ENCODE measurements at places on chromosomes 6 and 20.

GRCh38 chr20:49132995-49133478 lies 55.1 kb downstream of the STAU1 start:
- DNase-seq, result peak; percentile 26

DNA sequence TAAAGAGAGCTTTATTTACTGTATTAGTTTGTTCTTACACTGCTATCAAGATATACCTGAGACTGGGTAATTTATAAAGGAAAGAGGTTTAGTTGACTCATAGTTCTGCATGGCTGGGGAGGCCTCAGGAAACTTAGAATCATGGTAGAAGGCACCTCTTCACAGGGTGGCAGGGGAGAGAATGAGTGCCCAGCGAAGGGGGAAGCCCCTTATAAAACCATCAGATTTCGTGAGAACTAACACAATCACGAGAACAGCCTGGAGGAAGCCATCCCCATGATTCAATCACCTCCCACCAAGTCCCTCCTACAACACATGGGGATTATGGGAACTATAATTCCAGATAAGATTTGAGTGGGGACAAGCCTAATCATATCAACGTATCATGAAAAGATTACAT lies 27.2 kb downstream of the ARID1B start:
- DNase-seq, result no peak

DNA sequence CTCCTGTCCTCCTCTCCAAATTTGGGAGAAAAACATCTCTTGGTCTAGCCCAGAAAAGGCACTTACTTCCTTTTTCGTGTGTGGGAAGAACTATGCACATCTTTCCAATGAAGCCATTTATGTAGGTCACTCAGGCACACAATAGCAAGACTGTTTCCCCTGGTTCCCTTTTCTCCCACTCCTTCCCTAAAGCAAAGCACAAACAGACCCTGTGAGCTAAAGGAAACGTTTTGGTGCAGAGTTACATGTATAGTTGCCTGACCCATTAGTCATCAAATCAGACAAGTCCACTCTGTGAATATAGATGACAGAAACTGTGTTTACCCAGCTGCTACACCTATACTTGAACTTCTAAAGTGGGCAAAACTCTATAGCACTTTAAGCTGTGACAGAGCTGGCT lies 474.6 kb downstream of the COL12A1 start:
- DNase-seq, result no peak

- DNase-seq, result no peak
Measured at GRCh38 chr6:135071541-135071940, 16.9 kb upstream of the HBS1L start.

DNA sequence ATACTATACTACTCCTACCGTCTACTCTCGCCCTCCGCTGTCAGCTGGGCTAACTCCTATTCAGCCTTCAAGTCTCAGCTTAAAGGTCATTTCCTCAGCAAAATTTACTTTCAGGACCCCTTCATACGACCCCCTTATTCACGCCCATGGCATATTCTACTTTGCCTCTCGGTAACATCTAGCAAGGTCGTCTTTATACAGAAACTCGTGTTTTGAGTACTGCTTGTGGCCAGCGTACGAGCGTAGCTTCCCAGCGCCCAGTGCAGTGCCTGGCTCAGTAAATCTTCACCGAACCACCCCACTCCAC lies 546 bp downstream of the CRNKL1 start:
- no peak for DNase-seq

- DNase-seq, result no peak
Measured at GRCh38 chr6:31581434-31582229, 592 bp downstream of the LTB start.

DNA sequence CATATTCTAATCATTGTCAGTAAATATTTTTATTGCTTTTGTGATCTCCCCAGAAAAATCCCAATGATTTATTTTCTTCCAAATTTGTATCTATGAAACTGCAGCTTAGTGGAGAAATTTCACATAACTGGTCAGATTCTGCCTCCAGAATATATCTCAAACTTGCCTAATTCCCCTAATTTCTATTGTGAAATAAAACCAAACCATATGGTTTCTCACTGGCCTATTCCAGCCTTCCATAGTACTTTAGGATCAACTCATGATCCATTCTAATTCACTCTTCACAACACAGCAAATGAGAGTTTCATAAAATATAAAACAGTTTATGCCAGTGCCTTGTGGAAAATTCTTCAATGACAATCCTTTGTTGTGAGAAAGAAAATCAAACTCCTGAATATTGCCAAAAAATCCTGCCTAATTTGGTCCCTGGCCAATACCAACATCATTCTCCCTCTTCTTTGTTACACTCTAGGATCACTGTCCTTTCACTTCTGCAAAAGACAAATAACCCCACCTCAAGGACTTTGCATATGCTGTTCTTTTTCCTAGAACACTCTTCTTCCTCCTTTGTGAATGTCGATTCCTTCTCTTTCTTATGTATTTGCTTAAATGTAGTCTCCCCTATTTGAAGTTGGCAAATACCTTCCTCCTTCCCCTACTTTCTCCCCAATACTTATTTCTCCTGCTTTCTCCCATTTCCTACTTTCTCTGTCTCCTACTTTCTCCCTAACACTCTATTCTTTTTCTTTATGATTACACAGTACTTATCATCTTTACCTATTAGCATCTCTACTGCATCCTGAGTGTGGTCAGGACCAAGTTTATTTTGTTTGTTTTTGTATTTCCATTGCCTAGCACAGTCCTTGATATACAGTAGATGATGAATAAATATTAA lies 587.5 kb downstream of the RFPL4B start:
- no peak for DNase-seq

DNA sequence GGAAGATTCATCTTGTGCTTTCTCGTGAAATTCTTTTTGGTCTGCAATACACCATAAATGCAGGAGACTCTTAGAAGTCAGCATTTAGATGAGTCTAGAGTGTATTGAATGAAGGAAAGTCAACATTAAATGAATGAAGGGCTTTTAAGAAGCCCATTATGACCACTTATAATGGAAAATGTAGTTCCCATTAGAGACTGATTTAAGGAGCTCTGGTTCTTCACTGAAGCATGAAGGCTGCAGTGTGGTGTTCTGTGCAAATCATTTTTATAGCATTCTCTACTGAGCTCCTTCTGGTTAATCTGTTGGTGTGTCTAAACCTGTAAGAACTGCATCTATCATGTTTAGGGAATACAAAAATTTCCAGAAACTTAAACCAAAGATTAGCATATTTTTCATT lies 19.7 kb downstream of the NCOA7 start:
- DNase-seq, result no peak

- DNase-seq, result no peak
Measured at GRCh38 chr6:149651056-149651455, 2.5 kb upstream of the KATNA1 start.

DNA sequence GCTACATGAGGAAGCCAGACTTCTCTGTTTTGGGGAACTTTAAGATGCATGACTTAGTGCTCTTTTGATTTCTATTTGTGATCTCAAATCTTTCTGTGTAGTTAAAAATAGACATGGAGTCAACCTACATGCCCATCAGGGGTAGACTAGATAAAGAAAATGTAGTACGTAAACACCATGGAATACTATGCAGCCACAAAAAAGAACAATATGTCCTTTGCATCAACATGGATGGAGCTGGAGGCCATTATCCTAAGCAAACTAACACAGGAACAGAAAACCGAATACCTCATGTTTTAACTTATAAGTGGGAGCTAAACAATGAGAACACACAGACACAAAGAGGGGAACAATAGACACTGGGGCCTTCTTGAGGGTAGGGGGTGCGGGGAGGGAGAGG lies 102.8 kb downstream of the ZDHHC14 start:
- DNase-seq, result no peak

DNA sequence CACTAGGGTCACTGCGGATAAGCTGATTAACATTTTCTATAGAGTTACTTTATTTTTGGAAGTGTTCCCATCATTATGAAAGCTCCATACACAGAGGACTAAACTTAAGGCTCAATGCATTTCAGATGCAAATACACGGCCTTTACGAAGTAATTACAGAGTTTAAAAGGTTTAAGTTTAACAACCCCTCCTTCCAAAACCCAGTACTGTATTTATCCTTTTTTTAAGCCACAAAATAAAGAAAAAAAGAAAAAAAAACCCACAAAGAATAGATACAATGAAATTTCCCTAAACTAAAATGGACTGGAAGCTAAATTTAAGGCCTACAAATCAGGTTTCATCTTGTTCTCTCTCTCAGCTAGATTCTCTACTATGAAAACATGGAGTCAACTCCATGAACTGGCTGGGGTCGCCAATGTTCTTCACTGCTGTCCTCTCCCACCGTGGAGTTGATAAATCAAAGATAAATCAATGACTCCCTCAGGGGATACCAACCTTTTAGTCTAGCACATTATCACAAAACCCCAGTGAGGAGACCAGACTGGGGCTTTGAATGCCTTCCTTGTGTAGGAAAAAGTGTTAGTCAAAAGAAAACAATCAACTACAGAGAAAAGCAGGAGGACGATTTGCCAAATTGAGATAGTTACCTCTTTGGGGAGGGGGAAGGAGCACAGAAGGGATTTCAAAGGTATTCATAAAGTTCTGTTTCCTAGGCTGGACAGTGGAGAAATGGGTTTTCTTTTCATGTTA lies 52.5 kb downstream of the TNFRSF21 start:
- no peak for DNase-seq

DNA sequence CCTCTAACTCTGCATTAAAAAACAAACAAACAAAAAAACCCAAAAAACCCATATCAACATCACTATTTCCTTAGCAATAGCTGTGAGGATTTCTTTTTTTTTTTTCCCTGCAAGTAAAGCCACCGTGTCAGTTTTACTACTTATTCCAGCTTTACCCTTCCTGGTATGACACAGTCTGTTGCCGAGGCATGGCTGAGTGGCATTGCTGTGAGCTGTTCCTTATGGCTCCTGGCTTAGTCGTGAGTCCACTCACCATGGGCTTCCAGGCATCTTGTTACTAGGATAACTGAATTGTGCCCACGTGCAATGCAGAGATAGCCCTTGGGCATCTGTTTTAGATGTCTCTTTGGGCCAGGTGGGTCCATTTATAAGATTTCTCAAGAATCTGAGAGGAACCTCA lies 84.8 kb downstream of the LRRC1 start:
- DNase-seq, result no peak

- peak; percentile 15 for DNase-seq
Measured at GRCh38 chr20:6956574-6956973, 189.1 kb downstream of the BMP2 start.

DNA sequence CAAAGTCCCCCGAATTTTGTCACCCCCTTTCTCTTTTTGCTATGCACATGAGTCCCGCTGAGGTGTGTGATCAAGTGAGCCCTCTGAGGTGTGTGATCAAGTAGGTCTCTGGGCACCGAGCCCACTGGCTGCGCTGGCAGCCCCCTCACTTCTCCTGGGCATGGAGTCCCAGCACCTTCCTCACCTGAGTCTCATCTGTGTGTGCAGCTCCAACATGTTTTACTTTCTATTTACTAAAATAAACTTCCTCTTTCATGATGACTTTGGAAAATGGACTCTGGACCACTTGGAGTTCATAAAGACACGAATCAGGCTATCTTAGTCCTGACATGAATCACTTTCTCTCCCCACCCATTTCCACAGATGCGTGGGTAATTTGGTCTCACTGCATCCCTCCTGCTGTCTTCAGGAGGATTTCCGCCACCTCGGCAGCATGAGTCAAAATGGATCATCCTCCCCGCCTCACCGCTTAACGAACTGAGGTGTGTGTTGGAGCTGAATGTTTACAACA lies 39.8 kb downstream of the PRDM1 start:
- peak; percentile 68 for DNase-seq

- no peak for DNase-seq
Measured at GRCh38 chr6:52254731-52255378, 10.6 kb upstream of the IL17F start.

- no peak for DNase-seq
Measured at GRCh38 chr6:130967502-130968445, 95.3 kb downstream of the EPB41L2 start.

GRCh38 chr6:111086685-111087084 lies 618 bp upstream of the SLC16A10 start:
- no peak for DNase-seq

GRCh38 chr6:85348643-85349042 lies 101.2 kb upstream of the NT5E start:
- DNase-seq, result no peak

DNA sequence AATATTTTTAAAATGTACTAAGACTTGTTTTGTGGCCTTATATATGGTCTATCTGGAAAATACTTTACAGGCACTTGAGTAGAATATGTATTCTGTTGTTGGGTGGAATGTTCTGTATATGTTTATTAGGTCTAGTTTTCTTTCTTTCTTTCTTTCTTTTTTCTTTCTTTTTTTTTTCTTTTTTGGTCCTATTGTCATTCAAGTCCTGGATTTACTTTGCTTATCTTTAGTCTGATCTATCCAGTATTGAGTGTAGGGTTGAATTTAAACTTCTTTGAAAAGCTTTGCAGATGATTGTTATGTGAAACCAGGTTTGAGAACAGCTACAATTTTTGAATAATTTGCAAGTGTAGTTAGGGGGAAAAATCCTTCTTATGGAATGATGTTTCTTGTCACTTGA lies 67.1 kb upstream of the GRIK2 start:
- no peak for DNase-seq

DNA sequence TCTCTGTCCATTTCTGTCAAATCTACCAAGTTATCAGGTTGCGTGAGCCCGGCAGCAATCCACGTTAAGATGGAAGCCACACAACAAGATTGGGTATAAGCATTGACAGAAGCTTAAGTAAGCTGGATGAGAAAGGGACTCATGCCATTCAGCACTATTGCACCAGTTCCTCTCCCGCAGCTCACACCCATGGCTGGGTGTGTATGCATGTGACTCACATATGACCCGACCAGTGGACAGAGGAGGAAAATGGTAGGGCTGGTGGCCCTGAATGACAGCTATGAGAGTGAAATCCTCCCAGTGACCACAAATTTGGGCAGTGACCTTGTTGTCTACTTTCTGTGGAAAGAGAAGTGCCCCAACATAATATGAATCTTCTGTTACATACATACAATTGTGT lies 113.5 kb downstream of the OTOR start:
- DNase-seq, result no peak

DNA sequence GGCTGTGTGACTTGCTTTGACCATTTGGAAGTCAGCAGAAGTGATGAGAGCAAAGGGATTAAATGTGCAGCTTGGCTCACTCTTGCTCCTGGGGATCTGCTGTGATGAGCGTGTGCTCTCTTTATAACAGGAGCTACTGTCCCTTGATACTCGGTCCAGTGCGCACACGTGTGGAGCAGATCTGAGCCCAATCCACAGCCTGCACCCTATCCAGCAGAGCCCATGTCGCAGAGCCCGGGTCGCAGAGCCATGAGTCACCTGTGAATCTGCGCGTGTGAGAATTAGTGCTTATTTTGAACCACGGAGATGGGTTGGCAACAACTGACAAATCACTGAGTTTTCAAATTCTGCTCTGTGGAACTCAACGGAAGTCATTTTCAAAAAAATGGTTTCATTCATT lies 291.0 kb upstream of the SULF2 start:
- no peak for DNase-seq

DNA sequence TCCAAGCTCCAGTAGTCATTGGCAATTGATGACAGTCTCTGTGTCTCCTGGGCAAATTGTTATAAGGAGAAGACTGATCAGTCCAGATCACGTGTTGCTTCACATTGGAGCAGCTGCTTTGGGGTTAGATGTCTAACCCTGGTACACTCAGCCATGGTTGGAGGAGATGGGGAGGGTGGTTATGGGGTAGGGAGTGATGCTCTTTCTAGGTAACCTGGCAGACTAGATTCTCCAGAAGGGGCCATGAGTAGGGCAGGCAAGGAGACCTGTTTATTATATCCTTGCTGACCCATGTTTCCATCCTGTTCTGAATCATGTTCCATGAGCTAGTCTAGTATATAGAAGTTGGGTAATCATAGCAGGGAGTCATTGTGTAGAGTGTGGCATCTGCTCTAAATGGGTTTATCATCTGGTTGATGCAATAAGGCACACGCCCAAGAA lies 50.8 kb upstream of the BACH2 start:
- peak; percentile 40 for DNase-seq

GRCh38 chr20:63149531-63150192 lies 66.3 kb downstream of the YTHDF1 start:
- DNase-seq, result no peak
